ENCODE measurements at places on chromosomes 16 and 17.

DNA sequence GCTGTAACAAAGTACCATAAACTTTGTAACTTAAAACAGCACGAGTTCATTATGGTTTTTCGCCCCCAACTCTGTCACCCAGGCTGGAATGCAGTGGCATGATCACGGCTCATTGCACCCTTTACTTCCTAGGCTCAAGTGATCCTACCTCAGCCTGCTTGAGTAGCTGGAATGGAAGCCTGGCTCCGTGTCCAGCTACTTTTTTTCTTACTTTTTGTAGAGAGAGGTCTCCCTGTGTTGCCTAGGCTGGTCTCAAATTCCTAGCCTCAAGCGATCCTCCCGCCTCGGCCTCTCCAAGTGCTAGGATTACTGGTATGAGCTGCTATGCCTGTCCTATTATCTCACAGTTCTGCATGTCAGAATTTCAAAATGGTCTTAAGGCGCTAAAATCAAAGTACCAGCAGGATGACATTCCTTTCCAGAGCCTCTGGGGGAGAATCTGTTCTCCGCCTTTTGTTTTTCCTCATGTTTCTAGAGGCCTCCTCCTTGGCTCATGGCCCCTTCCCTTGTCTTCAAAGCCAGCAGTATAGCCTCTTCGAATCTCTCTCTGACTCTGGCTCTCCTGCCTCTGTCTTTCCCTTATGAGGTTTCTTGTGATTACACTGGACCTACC is 10.1 kb upstream of the PRM1 start:
- no peak for DNase-seq

- no peak for DNase-seq
These were observed 25.5 kb downstream of the KDM8 start for GRCh38 chr16:27228621-27229501.

- DNase-seq = no peak
These were observed 6.8 kb downstream of the ZNF771 start for GRCh38 chr16:30414159-30414558.

DNA sequence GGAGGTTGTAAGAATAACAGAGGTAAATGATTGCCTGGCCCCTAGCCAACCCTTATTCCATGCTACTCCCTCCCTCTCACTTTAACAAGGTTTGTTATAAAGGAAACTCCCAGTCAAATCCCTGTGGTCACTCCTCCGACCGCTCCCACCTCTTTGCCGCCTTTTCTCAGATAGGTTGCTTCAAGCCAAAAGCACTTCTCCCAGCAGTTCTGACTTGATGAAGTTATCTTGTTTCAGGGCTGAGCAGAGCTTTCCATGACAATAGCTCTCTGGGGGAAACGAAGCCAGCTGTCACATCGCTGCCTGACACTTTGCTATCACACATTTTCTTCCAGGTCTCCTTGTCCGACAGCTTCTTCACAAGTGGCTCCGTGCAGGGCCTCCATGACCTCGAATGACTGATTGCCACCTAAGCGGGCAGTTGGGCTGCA is 278.6 kb downstream of the HAPSTR1 start:
- no peak for DNase-seq

- DNase-seq = no peak
These were observed 68.2 kb upstream of the CHMP6 start for GRCh38 chr17:80923211-80924110.

DNA sequence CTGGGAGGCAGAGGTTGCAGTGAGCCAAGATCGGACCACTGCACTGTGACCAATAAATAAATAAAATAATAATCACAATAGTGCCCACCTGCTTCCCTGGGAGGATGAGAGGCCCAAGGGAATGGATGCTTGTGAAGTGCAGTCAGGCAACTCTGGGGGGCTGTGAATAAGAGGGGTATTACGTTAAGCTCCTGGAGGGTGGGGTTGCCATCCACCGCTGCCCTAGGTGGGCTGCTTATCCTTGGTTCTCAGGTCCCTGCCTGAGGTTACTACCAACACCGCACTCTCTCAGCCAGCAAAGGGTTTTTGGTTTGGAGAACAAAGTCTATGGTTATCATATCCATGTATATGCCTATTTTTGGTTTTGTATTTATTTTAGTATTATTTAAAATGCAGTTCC is 48.6 kb upstream of the CBFA2T3 start:
- DNase-seq = no peak

DNA sequence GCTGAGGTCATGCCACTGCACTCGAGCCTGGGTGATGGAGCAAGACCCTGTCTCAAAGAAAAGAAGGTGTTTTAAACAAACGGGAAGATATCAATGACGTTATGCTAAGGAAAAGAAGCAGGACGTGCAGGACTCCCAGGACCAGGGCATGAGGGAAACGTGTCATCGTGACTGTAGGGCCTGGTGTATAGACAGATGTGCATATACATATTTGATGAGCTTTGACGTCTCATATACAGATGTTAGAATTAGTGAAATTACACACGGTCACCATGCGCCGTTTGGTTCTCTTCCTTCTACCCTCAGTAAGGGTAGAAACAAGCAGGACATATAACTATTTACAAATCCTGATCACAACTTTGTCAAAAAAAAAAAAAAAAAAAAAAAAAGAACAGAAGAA is 17.6 kb upstream of the PVALEF start:
- DNase-seq = no peak

GRCh38 chr16:87374313-87374712 is 9.3 kb downstream of the FBXO31 start:
- DNase-seq = no peak

- DNase-seq = no peak
These were observed 30.0 kb downstream of the NSMCE1 start for GRCh38 chr16:27238591-27238990.

DNA sequence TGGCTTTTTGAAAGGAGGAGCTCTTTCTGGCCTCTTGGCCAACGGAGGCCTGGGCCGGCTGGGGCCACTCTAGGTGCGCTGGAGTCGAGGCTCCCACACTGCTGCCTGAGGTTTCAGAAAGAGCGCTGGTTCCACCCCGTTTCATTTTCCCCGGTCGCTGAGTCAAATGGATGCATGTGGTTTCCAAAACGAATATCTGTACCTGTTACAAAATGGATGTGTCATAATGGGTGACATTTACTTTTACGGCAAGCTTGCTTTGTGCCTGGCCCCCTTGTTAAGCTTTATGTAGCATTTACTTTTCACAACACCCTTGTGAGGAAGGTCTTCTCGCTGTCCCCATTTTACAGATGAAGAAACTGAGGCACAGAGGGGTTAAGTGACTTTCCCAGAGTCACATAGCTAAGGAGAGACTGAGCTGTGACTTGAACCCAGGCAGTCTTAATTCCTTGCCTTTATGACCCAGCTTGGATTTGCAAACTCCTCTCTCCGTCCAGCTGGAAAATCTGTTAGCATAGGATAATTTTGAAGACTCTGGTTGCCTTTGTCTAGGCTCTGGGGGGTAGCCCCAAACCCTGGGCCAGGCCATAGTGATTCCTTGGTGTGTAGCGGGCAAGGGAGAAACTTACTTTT is 10.6 kb downstream of the KSR1 start:
- DNase-seq = peak; percentile 49

GRCh38 chr16:53433930-53434376 is 318 bp upstream of the RBL2 start:
- DNase-seq = no peak

DNA sequence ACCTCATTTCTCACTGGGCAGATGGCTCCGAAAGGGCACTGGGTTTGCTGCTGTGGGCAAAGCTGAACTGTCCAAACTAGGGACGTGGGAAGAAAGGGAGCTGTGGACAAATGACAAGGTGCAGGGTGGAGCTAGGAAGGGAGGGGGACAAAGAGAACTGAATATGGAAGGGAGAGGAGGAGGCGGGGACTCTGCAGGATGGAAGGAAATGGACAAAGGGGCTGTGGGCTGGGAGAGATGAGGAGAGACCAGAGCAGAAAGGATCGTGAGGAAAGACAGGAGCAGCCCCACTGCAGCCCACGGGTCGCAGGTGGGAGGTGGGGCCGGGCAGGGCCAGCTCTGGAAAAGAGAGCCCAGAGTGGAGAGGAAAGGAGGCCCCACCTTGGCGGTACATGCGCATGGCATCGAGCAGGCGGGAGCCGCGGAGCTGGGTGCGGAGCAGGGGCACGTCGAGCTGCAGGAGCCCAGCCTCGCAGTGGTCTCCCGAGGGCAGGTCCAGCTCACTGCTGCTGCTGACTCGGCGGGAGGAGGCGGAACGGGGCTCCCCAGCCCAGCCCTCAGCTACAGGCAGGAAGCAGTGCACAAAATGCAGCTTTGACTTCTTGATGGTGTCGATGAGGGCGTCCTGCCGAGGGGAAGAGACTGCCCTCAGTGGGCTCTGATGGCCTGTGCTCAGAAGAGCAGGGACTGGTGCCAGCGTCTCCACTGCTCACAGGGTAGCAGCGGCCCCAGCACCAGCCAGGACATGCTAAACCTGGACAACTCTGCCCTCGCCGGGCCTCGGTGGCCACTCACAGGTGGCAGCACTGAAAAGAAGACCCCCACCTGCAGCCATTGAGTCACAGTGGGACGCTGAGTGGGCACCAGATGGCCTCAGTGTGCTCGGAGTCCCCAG is 66.8 kb downstream of the PIPOX start:
- DNase-seq = no peak

DNA sequence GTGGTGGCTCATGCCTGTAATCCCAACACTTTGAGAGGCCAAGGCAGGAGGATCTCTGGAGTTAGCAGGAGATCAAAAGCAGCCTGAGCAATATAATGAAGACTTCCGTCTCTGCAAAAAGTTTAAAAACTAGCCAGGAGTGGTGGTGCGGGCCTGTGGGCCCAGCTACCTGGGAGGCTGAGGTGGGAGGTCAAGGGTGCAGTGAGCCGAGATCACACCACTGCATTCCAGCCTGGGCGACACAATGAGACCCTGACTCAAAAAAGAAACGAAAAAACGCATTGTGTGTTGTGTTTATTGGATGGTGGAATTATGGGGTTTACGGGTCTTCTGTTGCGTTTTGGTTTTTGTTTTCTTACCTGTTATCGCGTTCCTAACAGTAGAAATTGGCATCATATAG is 863 bp upstream of the DDX19A start:
- DNase-seq = peak; percentile 10

- no peak for DNase-seq
These were observed 150.9 kb downstream of the MRM1 start for GRCh38 chr17:36752096-36752888.

- no peak for DNase-seq
These were observed 28.3 kb upstream of the TMEM97 start for GRCh38 chr17:28290703-28291102.

GRCh38 chr16:24906901-24907300 is 61.1 kb downstream of the SLC5A11 start:
- no peak for DNase-seq

GRCh38 chr17:64028874-64029464 is 8.5 kb upstream of the ICAM2 start:
- DNase-seq = peak; percentile 84

GRCh38 chr17:82858376-82859126 is 18.7 kb upstream of the ZNF750 start:
- no peak for DNase-seq
